Activated naive CD4-positive, alpha-beta T cell treated with anti-CD3 and anti-CD28 coated beads, Interleukin-2, amount 50 U/mL, for 72 hours (primary cell): ENCODE measurements at places on chromosomes 4 and X. TPM values are rescaled to one million over a fixed set of nuclear protein-coding genes. Genes with fewer than 3 reads are reported as not detected.

GRCh38 chr4:158033416-158034120 is 139.3 kb downstream of the GASK1B start:
- no peak for DNase-seq

The MFAP3L gene
- total RNA-seq, result 0.86 TPM

The PDLIM3 gene
- total RNA-seq, result not detected

GRCh38 chrX:155179346-155179997 is 36.8 kb upstream of the VBP1 start:
- DNase-seq, result no peak

GRCh38 chr4:113790478-113790877 is 28.9 kb upstream of the CAMK2D start:
- no peak for DNase-seq

The PROM1 gene
- total RNA-seq, result 0.06 TPM

- no peak for DNase-seq
Measured at GRCh38 chrX:151675121-151675746, 20.0 kb upstream of the PRRG3 start.

- DNase-seq, result no peak
Measured at GRCh38 chr4:138555584-138555983, 313.4 kb upstream of the SLC7A11 start.

The GAGE10 gene
- total RNA-seq, result not detected

GRCh38 chr4:169849456-169849855 is 91.7 kb upstream of the HPF1 start:
- no peak for DNase-seq

DNA sequence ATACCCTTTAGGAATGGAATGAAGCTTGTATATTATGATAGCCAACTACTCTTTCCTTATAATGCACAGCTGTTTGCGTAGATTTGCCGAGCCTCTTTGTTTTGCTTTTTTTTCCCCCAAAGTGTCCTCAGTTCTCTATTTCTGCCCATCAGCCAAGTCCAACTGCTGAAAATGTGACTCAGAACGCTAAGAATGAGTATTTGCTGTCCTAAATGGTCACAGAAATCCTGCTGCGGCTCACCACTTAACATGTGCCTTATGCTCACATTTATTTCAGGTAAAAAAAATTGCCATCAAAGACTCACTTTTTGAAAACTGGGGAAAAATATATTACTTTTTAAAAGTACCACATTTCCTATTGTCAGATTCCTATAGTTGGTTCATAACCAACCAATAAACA is 36.9 kb downstream of the GABRA4 start:
- no peak for DNase-seq

GRCh38 chr4:16205298-16206164 is 20.7 kb downstream of the TAPT1 start:
- no peak for DNase-seq

DNA sequence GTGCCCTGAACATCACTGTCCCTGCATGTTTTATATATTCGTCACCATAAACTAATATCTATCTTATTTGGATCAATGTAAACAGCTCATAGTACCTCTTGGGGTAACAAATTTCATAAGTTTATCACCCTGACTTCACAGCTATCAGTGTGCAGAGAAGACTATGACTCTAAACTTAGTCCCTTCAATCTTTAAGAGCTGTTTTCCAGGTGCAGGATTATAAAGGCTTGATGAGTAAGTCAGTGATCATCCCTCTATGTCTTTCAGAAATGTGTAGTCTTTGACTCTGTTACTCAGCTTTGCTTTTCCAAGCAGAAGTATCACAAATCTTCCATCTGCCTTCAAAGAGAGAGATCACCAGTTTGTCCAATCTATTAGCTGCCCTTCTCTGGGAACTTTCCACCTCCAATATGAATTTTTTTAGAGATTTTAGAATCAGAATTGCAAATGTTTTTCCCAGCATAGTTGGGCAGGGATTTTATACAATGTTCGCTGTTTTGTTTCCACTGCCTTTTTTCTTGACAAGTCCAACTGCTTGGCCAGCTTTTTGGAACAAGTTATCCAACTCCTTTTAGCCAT is 45.1 kb upstream of the TSPAN7 start:
- no peak for DNase-seq

DNA sequence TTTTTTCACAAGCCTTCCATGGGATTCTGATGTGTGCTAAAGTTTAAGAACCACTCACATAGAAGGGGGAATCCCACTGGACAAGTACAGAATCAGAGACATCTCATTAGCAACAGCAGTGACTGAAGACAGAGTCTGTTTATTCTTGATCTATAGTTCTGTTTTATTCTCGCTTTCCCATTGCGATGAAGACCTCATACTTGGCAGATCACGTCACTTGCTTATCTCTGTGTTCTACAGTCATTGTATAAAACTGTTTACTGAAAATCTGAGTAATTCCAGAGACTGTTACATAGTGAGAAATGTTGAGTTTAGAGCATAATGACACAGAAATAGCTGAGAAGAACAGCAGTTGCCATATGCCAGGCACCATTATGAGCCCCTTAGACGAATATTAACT is 185.5 kb downstream of the PTTG2 start:
- DNase-seq, result no peak

The PGAM4 gene
- total RNA-seq, result not detected

The CLGN gene
- not detected for total RNA-seq
